ENCODE measurements at places on chromosomes 6 and 20.

- no peak for DNase-seq
Measured at GRCh38 chr6:110538416-110539160, 62.2 kb upstream of the SLC22A16 start.

GRCh38 chr6:67896476-67896875 lies 738.6 kb upstream of the ADGRB3 start:
- no peak for DNase-seq

DNA sequence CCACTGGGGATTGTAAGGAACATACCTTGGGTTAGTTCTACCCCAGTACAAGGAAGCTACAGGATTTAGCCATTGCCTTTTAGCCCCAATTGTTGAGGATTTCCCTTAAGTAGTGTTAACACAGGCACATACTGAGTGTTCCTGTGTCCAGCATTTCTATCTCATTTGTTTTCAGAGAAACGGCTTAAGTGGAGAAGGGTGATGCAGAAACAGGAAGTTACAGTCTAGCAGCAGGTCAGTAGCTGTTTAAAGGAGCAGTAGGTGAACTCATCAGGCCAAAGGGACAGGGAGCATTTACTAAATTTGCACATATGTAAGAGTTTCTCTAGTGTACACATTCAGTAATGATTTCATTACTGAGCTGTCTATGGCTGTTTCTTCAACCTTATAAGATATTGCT lies 644.2 kb upstream of the GJE1 start:
- no peak for DNase-seq

DNA sequence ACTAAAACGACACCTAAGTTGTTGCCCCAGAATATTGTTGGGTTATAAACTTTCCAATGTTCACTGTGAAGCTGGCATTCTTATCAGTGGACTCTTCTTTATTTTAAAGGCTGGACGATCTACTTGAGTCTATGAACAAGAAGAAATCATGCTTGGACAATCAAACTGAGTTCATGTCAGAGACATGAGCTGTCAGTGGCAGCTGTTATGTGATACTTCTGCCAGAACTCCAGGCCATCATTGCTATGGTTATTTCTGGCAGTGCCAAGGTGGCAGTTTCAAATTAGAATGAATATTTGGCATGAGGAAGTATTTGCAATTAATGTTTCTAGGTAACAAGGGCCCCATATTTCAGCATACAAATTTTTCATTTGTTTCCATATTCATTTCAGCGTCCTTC lies 417.3 kb downstream of the LMBRD1 start:
- no peak for DNase-seq

GRCh38 chr20:31593221-31594001 lies 11.7 kb upstream of the ID1 start:
- no peak for DNase-seq

DNA sequence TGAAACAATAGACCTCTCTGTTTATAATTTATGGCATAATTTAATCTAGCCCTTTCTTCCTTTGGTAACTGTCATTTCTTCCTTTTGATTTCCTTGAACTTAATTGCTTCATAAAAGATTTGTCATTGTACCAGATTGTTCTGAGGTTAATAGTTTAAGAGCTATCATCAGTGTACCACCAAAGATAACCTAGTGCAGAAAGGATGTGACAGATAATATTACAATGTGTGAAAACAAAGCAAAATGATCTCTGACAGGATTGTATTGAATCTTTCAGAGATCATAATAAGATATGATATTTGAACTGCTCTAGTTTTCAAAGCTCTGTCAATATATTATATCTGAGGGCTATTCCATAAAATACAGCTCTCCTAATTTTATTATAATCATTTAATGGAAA lies 132.1 kb upstream of the PTCHD4 start:
- DNase-seq: no peak

GRCh38 chr6:125922322-125922860 lies 34.2 kb upstream of the HINT3 start:
- no peak for DNase-seq

GRCh38 chr6:146111881-146112450 lies 83.1 kb downstream of the GRM1 start:
- DNase-seq: no peak

- no peak for DNase-seq
Measured at GRCh38 chr6:163386329-163386908, 28.1 kb upstream of the QKI start.

GRCh38 chr6:67594366-67594765 lies 1040.7 kb upstream of the ADGRB3 start:
- DNase-seq: no peak

DNA sequence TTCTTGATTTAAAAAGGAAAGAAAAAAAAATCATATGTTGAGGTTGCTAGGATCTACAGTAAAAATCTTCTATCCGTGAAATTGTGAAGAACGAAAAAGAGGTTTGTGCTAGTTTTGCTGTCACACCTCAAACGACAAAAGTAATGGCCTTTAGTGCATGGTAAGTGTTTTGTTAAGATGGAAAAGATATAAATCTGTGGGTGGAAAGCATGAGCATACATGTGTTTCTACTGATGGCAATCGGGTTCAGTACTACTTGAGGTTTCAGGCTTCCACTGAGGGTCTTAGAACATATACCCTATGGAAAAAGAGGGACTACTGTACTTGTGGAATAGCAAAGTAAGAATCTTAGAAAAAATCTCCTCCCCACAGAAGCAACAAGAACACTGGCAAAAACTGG lies 58.0 kb downstream of the AHI1 start:
- no peak for DNase-seq
